Esophagus mucosa (tissue), 1 donor: ENCODE measurements at places on chromosomes 2 and 18.

DNA sequence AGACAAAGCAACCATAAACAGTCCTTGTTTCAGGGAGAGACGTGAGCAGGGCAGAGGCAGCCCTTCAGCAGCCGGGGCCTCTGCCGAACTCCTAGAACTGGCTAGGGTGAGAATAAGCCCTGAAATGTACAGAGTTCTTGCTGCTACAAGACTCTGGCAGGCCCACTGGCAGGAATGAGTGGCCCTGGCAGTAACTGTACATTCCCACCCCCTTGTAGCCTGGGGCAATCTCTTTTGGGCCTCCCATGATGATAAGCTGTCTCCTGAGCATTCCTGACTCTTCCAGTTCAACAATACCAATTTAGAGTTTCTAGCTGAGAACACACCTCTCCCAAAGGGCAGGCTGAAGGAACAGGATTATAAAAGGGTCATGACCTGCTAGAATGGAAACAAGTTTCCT lies 54.3 kb downstream of the HAUS1 start:
- ATAC-seq: peak; percentile 46

DNA sequence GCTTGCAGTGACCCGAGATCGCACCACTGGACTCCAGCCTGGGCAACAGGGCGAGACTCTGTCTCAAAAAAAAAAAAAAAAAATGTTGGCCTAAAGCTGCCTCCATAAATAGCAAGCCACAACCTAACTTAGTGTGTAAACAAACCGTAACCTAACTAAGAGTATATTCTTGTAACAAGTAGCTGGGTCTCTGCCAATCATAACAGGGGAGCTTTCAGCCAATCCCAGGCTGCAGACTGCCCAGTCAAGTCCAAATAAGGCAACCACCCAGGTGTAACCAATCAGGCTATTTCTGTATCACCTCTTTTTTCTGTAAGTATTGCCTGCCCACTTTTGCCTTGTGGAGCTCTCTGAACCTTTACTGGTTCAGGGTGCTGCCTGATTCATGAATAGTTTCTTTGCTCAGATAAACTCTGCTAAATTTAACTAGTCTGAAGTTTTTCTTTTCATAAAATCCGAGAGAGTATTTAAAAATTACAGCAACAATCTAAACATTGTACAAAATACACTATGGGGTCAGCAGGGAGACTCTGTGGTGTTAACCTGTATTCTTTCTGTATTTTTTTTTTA lies 4.5 kb downstream of the PSTPIP2 start:
- ATAC-seq: peak; percentile 12

- ATAC-seq: no peak
Observed at GRCh38 chr2:101776172-101777043, 78.9 kb downstream of the MAP4K4 start.

- no peak for ATAC-seq
Observed at GRCh38 chr2:229313591-229313990, 42.5 kb upstream of the PID1 start.

GRCh38 chr2:159650574-159650973 lies 34.2 kb upstream of the BAZ2B start:
- no peak for ATAC-seq

DNA sequence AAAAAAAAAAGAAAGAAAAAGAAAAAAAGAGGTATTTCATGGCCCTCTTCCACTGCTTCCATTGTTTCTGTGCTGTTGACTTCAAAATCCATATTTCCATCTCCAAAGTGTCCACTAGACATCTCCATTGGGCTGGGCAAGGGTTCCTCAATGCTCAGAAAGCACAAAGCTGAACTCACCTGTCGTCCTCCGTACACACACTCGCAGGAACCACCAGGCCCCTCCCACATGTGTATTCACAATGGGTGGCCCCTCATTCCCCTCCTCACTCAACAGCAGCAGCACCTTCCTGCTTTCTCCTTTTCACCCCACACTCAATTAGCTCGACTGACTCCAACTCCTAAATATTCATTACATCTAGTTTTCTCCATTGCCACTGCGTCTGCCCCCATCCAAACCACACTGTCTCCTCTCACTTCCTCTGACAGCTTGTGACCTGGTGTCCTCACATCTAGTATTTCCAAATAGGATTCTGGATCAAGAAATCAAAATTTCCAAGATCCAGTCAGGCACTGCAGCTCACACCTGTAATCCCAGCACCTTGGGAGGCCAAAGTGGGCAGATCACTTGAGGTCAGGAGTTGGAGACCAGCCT lies 25.2 kb downstream of the OSBPL1A start:
- no peak for ATAC-seq

GRCh38 chr2:47568164-47568850 lies 165.4 kb downstream of the MSH2 start:
- no peak for ATAC-seq

GRCh38 chr2:238106339-238106697 lies 6.2 kb downstream of the ESPNL start:
- no peak for ATAC-seq

DNA sequence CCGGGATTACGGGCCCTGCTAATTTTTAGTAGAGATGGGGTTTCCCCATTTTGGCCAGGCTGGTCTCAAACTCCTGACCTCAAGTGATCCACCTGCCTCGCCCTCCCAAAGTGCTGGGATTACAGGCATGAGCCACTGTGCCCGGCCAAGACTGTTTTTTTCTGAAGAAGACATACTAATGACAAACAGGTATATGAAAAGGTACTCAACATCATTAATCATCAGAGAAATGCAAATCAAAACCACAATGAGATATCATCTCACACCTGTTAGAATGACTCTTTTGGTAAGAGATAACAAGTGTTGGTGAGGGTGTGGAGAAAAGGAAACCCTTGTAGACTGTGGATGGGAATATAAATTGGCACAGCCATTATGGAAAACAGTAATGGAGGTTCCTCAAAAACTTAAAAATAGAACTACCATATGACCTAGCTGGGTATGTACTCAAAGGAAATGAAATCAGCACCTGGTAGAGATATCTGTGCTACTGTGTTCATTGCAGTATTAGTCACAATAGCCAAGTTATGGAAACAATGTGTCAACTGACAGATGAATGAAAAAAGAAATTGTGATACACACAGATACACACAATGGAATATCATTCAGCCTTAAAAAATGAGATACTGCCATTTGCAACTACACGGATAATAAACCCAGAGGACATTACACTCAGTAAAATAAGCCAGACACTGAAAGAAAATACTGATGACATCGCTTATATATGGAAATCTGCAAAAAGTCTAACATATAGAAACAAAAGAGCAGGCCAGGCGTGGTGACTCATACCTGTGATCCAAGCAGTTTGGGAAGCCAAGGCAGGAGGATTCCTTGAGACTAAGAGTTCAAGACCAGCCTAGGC lies 20.8 kb downstream of the SOS1 start:
- ATAC-seq: peak; percentile 43

DNA sequence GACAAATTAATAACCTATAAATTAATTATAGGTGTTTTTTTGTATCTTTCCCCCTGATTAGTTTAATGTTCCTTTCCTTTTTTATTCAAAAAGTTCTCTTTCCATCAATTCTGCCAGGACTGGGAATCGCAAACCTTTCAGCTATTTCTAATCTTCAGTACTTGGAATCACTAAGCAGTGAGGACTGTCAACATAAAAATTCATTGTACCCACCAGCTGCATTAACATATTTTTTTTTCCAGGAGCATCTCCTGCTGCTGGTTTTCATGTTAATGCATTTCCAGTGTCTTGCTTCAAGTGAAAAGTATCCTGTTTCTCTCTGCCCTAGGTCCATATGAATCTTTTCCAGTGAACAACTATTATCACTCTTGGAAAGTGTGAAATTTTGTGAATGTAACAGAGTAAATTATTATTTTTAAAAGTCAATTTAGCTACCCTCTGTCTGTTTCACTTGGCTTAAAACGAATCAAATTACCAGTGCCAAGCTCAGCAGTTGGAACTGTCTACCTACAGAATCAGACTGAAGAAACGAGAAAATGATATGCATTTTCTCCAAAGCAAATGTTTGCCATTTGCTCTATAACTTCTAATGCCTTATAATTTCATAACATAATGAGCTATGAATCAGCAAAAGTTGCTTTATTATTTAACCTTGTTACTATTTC lies 804.4 kb downstream of the EPHA4 start:
- ATAC-seq: no peak

GRCh38 chr18:36294031-36294430 lies 3.5 kb upstream of the FHOD3 start:
- no peak for ATAC-seq

DNA sequence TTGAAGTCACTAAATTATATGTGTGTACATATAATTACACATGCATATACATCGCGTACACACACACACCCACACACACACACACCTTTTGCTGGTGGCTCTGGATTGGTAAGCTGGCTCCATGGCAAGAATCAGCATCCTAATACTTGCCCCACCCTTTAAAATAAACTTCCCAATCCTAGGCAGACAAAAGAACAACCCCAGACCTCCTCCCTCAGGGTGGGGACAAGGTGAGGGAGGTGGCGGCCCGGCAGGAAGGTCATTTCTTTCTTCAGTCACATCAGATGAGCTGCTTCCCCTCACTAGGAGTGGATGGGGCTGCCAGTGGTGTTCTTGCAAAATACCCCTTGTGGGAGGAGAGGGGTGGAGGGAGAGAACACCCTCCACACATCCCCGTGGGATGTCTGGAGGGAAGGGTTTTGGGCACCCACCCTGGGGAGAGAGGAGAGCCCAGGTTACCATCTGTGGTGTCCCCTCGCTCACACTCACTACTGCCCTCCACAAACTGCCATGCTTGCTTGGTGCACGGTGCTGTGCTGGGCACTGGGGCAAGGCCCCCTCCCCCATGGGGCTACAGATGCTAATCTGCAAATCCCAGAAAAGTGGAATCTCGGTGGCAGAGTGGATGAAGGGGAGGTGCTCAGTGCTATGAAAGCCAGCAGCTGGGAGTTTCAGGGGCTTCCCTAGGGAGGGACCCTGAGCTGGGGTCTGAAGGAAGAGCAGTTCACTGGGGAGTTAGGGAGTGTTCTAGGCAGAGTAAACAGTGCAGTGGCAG lies 64.0 kb downstream of the ODC1 start:
- peak; percentile 47 for ATAC-seq

DNA sequence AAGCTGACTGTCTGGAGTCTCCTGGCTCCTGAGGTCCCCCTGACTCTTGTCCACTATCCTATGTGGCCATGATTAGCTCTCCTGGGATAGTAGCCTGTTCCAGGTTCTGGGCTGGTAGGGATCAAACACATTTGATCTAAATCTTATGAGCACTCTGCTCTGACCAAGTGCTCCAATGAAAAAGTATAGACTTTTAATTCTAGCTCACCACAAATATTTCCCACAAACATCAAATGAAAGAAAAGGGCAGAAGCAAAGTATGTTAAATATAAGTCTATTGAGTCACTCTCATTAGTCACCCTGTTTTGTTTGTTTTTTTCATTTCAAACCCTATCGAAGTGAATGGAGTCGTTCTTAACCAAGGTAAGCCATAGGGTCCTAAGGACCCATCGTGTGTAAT lies 39.7 kb upstream of the NEDD4L start:
- no peak for ATAC-seq

- ATAC-seq: no peak
Observed at GRCh38 chr2:198913394-198914152, 544.2 kb downstream of the SATB2 start.

- no peak for ATAC-seq
Observed at GRCh38 chr18:4765401-4765800, 310.3 kb upstream of the DLGAP1 start.

- ATAC-seq: no peak
Observed at GRCh38 chr2:196341277-196341841, 170.0 kb upstream of the STK17B start.

DNA sequence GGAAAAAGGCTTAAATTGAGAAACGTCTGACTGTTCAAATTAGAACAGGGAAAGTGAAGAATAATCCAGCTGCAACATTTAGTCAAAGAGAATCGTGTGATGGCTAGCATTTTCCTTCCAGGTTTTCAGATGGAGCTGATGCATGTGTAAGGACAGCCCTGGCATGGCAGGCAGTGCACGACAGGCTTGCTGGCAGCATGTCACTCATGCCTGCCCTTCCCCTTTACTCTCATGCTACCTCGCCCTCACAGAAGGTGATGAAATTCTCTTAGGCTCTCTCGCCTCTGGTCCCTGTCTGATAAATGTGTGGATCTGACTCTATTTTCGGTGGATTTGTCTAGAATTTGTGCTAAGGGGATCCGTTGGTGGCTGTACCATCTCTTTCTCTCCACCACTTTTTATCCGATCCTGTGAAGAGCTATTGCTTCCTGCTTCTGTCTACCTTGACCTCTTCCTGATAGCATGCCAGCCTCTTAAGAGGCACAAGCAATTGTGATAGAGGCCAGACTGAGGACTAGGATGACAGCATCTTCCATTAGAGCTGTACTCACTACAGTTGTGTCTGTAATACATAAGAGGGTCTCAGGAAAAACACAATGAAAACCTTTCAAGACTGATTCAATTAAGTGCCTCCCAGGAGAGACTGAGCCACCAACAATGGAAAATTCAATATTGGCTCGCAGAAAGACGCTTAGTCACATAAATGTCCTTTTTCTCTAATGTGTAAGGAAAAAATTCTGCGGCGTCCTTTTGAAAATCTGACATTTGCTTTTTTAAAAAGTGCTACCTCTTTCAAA lies 65.6 kb upstream of the NOSTRIN start:
- ATAC-seq: peak; percentile 61

DNA sequence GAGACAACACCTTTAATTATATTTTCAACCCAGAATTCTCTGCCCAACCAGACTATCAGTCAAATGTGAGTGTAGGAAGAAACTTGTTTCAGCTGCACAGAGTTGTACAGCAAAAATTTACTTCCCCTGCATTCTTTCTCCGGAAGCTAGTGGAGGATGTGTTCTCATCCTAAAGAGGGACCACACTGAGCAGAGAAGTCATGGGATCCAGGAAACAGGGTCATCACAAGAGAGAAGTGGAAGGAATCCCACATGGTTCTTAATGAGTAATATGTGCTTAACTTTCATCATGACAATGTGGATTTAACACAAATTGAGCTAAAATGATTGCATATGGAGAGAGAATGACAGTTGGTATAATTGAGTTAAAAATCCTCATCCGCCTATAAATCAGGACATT lies 78.2 kb downstream of the INPP4A start:
- ATAC-seq: no peak

DNA sequence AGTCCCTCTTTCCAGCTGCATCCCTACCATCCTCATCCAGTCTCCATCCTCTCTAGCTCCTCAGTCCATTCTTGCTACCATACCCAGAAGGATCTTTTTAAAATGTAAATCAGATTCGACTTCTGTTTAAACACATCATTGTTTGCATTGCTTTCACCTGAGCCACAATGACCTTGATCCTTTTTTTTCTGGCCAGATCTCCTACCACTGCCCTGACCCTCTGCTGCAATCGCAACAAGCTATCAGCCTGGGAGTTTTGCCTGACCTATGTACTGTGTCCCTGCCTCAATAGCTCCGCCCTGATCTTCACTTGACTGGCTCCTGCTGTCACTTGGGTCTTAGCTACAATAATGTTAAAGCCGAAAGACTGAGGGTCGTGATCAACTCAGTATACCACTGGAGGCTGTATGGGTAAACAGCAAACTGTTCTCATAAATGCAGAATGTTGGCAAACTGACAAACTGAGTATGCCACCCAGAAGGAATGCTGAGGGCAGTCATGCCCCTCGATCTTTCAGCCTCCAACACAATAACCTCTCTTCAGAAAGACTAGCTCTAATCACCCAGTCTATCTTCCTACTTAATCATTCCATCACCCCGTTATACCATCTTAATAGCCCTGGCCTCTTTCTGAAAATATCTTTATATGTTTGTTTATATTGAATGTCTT lies 2.6 kb upstream of the RBM43 start:
- no peak for ATAC-seq

GRCh38 chr2:235498946-235499812 lies 5.3 kb downstream of the AGAP1 start:
- ATAC-seq: no peak

- no peak for ATAC-seq
Observed at GRCh38 chr2:101581675-101582299, 106.9 kb upstream of the RFX8 start.
